ENCODE measurements at places on chromosomes 3 and 15.

- no peak for DNase-seq
Measured at GRCh38 chr3:10173095-10173925, 8.6 kb downstream of the IRAK2 start.

DNA sequence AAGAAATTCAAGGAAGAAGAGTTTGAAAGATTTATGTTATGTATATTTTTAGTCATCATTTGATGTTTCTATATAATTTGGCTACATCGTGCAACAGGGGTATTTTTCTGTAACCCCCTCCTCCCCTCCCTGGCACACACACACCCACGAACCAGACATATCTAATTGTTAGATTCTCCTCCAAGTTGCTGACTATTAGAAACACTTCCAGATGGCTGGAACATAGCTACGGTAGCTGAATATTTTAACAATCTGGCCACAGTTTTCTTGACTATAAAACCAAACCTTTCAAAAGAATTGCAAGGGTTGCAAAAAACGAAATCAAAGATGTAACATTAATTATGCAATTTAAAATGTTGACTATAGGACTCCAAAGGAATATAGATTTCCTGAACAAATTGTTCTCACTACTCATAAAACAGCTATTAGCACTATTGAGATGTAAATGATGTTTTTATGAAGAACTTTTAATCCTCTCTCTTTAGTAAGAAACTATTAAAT lies 154.4 kb downstream of the CHL1 start:
- no peak for DNase-seq

DNA sequence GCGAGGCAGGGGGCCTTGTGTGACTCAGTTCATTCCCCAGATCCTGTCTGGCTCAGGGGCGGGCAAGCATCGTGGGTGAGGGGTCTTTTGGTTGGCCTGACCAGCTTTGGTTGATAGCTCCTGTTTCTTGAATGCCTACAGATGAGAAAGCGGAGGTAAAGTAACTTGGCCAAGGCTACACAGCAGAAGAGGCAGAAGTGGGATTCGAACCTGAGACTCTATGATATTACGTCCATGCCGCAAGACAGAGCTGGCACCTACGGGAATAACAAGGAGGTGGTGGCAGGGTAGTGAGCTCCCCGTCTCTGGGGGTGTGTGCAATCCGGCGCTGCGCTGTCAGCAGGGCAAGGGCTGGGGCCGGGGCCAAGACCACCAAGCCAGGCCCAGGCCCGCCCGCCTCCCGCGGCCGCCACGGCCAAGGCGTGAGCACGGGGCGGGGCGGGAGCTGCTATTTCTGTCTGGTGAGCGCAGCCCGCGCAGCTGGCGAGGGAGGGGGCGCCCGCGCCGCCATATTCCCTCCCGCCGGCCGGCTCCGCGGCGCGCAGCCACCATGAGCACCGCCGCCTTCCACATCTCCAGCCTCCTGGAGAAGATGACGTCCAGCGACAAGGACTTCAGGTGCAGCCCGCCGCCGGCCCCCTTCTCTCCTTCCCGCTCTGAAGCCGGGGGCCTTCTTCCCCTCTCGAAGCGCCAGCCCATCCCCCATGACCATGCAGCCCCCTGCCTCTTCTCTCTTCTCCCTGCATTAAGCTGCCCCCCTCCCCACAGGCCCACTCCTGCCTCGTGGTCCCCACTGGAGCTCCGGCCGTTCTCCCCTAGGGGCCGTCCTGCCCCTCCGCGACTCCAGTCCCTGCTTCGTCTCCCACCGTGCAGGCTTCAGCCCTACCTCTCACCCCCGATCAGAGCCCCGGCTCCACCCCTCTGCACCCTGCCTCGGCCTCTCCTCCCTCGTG lies at the start of gene CAND2:
Gene CAND2 (plus strand): TSS at position 510 of the 953 bp plus-strand sequence. CDS start 41 bp downstream, at position 551.
- DNase-seq, result peak; percentile 17

DNA sequence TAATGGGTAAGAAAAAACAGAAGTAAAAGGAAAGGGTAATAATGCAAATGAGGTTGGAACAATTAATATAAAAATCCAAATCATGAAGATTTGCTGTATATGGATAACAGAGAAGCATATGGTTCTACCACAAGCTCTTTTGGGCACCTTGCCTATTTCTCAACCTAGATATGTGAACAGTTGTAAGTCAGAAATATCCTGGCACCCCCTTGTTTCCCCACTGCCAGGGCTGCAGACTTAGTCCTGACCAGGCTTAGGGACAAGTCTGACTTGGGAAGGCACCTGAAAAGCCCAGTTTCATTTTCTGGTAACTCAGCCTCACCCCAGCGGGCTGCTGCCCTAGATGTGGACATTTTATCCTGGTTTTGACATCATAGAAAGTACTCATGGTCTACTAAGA lies 183.2 kb upstream of the STAC start:
- DNase-seq, result no peak

DNA sequence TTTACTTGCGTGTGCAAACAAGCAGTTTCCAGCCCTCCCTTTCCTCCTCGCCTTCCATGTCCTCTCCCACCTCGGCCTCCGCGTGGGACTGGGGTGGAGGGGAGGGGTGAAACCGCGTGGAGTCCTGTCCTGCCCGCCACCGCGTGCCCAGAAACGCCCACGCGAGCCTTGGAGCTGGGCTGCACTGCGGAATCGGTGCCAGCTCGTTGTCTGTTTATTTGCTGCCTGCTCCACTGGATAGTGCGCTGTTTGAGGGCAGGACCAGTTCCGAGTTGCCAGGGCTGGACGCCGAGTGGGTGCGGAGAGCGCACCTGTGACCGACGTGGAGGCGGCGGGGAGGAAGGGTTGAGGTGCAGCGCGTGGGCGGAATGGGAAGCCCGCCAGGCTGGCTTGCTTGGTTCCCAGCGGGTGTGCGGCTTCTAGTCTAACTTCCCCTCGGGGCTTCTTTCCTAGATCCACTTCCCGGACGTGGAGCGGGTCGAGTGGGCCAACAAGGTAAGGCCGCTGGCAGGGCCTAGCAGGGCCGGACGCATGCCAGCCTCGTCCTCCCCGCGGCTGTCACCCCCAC lies 17.3 kb downstream of the ESYT3 start:
- no peak for DNase-seq

GRCh38 chr3:3729261-3729660 lies 70.0 kb upstream of the LRRN1 start:
- no peak for DNase-seq

GRCh38 chr3:18217507-18218174 lies 207.5 kb downstream of the SATB1 start:
- no peak for DNase-seq
